Tibial nerve (tissue), 4 donors: ENCODE measurements at places on chromosomes 16 and 17. TPM values are rescaled to one million over a fixed set of nuclear protein-coding genes. Genes with fewer than 3 reads are reported as not detected.
A peak's percentile ranks its signal among the peaks of the same experiment; 100 is the strongest.

Gene KCNJ2
- 9.4 TPM for total RNA-seq

- DNase-seq = peak; percentile 60
Measured at GRCh38 chr16:85613604-85614337, 649 bp downstream of the GSE1 start.

GRCh38 chr16:19177111-19177739, 9.2 kb downstream of the SYT17 start:
- no peak for DNase-seq

GRCh38 chr17:42617956-42618431, 8.5 kb downstream of the TUBG1 start:
- DNase-seq = no peak

DNA sequence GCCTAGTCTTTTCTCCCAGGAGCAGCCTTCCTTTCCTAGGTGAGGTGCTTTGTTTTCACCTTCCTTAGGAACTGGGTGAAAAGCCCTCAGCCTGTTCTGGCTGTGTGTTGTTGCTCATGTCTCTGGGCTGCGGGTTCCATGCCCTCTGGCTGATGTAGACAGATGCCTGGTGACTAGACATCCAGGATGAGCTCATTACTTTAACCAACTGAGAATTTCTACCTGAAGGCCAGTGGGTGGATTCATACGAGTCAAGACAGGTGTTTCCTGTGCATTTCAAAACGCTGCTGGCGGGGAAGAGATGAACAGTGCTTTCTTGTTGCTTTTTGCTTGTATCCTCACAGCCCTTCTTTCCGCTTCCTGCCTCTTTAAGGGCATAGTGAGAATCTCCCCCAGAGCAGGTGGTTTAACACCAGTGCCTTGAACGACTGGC, 22.3 kb downstream of the SAP30BP start:
- DNase-seq = no peak
